ENCODE measurements at places on chromosomes 1 and 21. TPM values are rescaled to one million over a fixed set of nuclear protein-coding genes. Genes with fewer than 3 reads are reported as not detected.
A peak's percentile ranks its signal among the peaks of the same experiment; 100 is the strongest.

Gene CD2
- total RNA-seq = 8.3 TPM

Gene HHAT
- total RNA-seq = 11.8 TPM

Gene CHI3L1
- 51.3 TPM for total RNA-seq

Gene ZNF670
- total RNA-seq = 2.7 TPM

Gene DAB1
- total RNA-seq = 0.25 TPM

Gene FAM163A
- total RNA-seq = 2.5 TPM

Gene TRMT13
- 14.5 TPM for total RNA-seq

Gene DIRAS3
- 2.0 TPM for total RNA-seq

Gene LCE3E
- total RNA-seq = 2.2 TPM

Gene TOE1
- total RNA-seq = 9.8 TPM

Gene NBPF11
- total RNA-seq = 9.1 TPM

Gene SAMD11
- 33.9 TPM for total RNA-seq

Gene OPRD1
- 2.2 TPM for total RNA-seq

Gene TNNT2
- total RNA-seq = 9.8 TPM

Gene OR2L8
- total RNA-seq = not detected

GRCh38 chr1:233668725-233669294, 54.9 kb downstream of the KCNK1 start:
- no peak for DNase-seq

GRCh38 chr1:154198756-154199562, 7.1 kb upstream of the TPM3 start:
- no peak for DNase-seq

GRCh38 chr1:153344718-153345025, 4.0 kb downstream of the PGLYRP4 start:
- peak; percentile 31 for DNase-seq

- DNase-seq = no peak
These were observed 61.3 kb downstream of the XKR8 start for GRCh38 chr1:28021064-28021463.

DNA sequence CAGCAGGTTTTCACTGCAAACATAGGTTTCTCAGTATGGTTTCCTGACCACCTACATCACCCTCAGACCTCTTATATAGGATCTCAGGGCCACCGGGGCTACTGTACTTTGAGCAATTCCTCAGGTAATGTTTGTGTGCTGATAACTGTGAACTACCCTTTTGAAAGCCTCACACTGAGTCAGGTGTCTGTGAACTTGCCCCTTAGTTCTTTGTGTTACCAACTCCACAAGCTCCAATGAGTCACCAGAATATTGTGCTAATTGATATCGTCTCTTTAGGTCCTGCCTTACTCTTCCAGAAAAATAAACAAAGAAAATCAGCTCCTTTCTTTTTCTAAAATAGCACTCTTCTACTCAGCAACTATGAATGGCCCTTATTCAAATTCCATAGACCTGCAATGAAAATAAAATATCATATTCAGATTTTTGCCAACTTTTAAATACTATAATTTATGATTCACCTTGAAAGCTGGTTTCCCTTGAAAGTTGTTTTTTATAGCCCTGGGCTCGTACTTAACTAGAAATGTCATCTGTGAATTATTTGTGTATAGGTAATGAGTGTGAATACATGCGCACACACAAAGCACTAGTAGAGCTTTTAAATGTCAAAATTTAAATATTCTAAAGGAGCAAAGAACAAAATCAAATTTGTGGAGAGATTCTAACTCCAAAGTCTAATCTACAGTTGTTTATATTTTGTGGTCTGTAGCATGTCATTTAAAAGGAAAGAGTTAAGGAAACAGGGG, 88.1 kb upstream of the WARS2 start:
- no peak for DNase-seq

GRCh38 chr1:230971771-230972170, 6.9 kb downstream of the TTC13 start:
- no peak for DNase-seq

GRCh38 chr1:4174291-4175200, 274.5 kb upstream of the C1orf174 start:
- DNase-seq = no peak

- DNase-seq = no peak
These were observed 50.2 kb upstream of the TIAM1 start for GRCh38 chr21:31394309-31394708.

- no peak for DNase-seq
These were observed 128.9 kb upstream of the ADAR start for GRCh38 chr1:154736841-154737240.

GRCh38 chr1:74478979-74479378, 33.4 kb downstream of the LRRC53 start:
- DNase-seq = no peak

- no peak for DNase-seq
These were observed 170.8 kb downstream of the SIPA1L2 start for GRCh38 chr1:232459087-232459486.

GRCh38 chr1:152871731-152872126, 6.4 kb upstream of the SMCP start:
- DNase-seq = no peak

GRCh38 chr21:41326414-41327080, 9.9 kb downstream of the FAM3B start:
- no peak for DNase-seq

DNA sequence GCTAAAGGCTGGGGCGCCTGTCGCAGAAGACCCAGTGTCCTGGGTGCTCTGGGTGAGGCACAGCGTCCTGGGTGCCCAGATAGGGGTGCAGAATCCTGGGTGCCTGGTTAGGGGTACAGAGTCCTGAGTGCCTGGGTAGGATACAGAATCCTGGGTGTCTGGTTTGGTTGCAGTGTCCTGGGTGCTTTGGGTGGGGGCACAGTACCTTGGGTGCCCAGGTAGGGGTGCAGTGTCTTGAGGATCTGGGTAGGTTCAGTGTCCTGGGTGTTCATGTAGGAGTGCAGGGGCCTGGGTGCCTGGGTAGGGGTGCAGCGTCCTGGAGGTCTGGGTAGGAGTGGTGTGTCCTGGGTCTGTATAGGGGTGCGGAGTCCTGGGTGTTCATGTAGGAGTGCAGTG, 178.7 kb downstream of the CAMTA1 start:
- no peak for DNase-seq

- no peak for DNase-seq
These were observed 3.2 kb downstream of the ANGPTL1 start for GRCh38 chr1:178867670-178868069.

DNA sequence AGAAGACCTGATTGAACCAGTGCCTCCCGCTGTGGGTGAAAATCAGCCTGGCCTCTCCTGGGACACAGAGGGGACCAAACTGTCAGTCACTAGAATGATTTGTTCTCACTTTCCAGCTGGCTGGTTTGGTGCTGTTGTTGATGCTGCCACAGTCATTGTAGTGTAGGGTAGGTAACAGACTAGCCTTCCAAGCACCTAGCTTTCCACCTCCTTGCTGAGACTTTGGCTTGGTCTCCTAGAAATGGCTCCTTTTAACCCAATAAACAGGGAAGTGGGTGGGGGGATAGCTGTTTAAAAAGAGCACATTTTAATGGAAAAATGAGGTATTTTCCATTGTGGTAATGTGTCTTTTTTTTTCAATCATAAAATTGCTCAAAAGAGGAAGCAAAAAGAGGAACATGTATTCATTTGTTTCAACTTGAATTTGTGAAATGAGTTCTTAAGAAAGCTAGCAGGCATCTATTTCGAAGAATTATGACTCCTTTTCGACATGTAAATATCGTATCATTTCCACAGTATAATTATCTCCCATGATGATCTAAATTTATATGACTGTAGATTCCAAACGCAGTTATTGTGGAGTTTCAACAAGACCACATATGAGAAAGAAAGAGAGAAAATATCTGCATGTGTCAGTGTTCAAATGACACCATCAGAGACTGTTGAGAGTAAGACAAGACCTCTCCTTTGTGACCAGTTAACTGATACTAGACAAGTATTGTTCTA, 190.1 kb downstream of the HLX start:
- DNase-seq = no peak

DNA sequence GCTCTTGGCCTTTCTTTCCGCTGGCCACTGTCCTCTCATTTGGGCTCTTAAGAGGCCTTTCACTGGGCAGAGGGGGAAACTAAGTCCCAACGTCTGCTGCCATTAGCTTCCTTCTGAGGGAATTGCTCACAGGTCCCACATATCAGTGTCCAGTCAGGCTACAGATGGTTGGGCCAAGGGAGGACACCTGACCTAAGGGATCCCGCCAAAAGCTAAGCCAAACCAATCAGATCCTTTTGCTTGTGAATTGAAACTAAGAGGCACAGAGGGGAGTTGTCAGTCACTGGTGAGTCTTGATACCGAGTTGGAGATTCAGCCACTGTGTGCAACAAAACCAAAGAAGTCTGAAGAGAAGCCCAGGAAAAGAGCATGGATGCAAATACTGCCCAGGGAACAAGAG, 5.7 kb upstream of the NT5C1A start:
- no peak for DNase-seq

DNA sequence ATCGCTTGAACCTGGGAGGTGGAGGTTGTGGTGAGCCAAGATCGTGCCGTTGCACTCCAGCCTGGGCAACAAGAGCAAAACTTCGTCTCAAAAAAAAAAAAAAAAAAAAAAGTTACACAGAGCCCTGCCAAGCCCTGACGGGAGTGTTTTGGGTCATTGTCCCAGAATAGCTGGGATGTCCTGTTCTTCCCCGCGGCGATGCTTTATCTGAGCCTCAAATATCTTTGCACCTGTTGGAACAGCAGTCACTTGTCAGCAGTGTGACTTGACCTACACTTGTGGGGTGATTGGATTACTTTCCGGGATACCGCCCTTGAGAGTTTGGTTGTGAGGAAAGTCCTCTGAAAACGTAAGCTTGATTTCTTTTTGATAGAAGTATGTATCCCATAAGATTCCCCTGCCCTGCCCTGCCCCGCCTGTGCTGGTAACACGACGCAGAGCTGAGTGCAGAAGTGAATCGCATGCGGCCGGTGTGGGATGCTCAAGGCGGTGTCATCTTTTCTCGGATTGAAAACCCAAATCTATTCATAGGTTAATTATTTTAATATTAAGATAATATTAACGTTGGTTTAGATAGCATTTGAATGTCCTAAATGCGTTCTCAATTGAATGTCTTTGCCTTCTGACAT, 50.9 kb downstream of the PCNT start:
- DNase-seq = no peak

GRCh38 chr1:39110882-39111281, 84.7 kb downstream of the NDUFS5 start:
- no peak for DNase-seq

GRCh38 chr1:22494943-22495579, 43.4 kb downstream of the ZBTB40 start:
- DNase-seq = no peak

DNA sequence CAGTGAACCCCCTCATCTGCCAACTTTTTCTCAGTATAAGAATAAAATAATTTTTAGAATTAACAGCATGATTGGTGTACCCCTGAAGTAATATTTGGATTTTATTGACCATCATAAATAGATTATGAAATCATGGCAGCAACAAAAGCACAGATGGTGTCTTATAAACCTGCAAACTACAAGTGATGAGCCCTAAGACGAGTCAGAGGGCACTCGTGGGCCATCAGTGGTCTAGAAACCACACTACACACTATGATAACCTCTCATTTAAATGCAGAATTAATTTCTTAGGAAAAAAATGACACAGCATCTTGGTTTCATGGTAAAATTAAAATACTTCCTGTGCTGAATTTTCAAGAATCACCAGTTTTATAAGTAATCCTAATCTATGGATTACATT, 312.4 kb downstream of the PTBP2 start:
- no peak for DNase-seq

GRCh38 chr1:46797696-46798470, 963 bp upstream of the CYP4B1 start:
- peak; percentile 67 for DNase-seq

DNA sequence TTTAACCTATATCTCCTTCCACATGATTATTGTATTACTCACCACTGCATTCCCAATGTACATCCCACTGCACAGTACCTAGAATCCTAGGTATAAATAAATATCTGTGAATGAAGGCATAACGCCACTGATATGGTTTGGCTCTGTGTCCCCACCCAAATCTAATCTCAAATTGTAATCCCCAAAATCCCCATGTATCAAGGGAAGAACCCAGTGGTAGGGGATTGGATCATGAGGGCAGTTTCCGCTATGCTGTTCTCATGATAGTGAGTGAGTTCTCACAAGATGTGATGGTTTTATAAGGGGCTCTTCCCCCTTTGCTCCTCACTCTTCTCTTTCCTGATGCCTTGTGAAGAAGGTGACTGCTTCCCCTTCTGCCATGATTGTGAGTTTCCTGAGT, 599.0 kb upstream of the ADGRL2 start:
- no peak for DNase-seq

- DNase-seq = no peak
These were observed 27.2 kb upstream of the EPS8L3 start for GRCh38 chr1:109790735-109791494.

- DNase-seq = no peak
These were observed 39.0 kb upstream of the ATP1A1 start for GRCh38 chr1:116334015-116334547.

- DNase-seq = no peak
These were observed 106.5 kb downstream of the GRIK3 start for GRCh38 chr1:36927826-36928225.

GRCh38 chr1:165586398-165586797, 42.6 kb downstream of the LRRC52 start:
- DNase-seq = no peak

DNA sequence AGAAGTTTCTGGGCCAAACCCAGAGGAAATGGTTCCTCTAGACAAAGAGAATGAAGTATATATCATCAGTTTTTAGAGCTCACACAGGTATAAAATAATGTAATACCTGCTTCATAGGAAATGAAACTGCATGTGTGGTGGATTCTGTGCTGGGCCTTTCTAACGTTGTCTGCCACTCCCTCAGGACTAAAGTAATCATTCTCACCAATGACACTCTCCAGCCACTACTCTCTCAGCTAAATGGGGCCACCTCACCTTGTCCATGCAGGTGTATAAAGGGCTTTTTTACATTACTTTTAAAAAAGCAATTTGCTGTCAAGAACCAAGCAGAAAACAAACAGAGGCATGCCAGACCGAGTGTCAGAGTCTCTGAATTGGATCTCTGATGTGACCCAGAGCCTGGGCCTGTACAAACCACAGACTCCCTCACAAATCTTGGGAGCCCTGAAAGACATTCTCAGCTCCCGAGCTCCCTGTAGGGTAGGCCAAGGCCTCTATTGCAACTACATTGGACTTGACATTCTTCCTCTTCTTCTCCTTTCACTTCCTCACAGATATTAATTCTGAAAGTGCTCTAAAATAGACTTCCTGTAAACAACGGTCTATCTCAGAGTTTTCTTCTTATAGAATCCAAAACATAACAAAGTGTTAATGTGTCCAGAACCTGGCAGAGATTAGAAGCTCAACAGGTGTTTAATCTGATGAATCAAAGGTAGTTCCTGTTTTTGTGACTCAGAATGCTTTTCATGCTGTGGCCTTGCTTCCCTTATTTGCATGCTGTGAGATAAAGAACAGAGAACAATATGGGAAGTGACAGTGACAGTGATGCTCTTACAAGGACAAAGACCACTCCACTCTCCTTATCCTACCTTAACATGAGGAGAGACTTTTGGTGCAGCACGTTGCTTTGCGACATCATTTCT, 8.6 kb downstream of the AIM2 start:
- DNase-seq = no peak

- DNase-seq = no peak
These were observed 20.9 kb upstream of the RGL1 start for GRCh38 chr1:183783767-183784637.

Measured in vagina (tissue), 2 donors.